ENCODE measurements at places on chromosomes 5 and 9. TPM values are rescaled to one million over a fixed set of nuclear protein-coding genes. Genes with fewer than 3 reads are reported as not detected.

The ECM2 gene
- total RNA-seq = 23.5 TPM

The SCGB3A2 gene
- not detected for total RNA-seq

GRCh38 chr5:179297026-179297425 lies 48.2 kb downstream of the ADAMTS2 start:
- H3K4me1 ChIP-seq = peaks cover 8% of the 10 kb centered on the region
- H3K4me3 ChIP-seq = no peak overlapping the region
- H3K36me3 ChIP-seq = no peaks in the 10 kb centered on the region
- H3K27ac ChIP-seq = no peak overlapping the region

The LCN2 gene
- 0.98 TPM for total RNA-seq
